ENCODE measurements at places on chromosomes 7 and 10.

GRCh38 chr10:76211691-76212090, 780.3 kb downstream of the LRMDA start:
- DNase-seq, result no peak

DNA sequence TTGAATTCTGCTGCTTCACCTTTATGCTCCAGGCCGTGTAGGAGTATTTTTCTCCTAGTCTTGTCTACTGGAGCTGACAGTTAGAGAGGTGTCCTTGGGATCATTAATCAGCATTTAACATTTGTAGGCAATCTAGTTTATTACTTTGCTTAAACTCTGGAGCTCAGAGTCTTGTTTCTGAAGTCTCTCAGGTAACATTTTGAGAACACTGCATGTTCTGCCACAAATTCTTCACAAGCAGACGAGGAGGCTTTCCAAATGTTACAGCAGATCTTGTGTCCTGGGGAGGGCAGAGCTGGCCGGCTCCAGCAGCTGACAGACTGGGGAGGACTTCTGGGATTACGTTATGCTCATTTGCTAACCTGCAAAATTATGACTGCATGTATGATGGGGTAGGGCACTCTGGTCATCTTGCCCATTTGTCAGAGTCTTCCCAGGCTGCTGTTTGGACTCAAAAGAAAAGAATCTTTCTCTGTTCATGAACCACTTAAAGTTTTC, 50.5 kb downstream of the GALNT17 start:
- DNase-seq, result no peak

- DNase-seq, result no peak
Measured at GRCh38 chr10:43237631-43238446, 29.0 kb downstream of the RASGEF1A start.

DNA sequence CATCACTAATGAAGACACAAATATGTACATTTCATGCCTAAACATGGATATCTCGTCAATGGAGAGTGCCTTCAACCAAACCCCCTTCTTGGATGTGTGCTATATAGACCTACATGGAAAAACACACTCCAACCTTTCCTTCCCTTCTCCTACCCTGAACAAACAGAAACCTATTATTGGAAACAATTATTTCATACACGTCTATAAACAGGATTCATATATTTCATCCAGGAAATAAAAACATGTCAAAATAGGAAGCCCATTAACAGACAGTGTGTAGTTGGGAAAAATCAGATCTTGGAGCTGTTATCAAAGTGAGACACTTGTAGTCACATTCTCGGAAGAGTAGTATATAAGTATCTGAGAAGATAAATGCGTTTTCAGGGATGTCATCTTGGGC, 81.1 kb downstream of the NRP1 start:
- no peak for DNase-seq

DNA sequence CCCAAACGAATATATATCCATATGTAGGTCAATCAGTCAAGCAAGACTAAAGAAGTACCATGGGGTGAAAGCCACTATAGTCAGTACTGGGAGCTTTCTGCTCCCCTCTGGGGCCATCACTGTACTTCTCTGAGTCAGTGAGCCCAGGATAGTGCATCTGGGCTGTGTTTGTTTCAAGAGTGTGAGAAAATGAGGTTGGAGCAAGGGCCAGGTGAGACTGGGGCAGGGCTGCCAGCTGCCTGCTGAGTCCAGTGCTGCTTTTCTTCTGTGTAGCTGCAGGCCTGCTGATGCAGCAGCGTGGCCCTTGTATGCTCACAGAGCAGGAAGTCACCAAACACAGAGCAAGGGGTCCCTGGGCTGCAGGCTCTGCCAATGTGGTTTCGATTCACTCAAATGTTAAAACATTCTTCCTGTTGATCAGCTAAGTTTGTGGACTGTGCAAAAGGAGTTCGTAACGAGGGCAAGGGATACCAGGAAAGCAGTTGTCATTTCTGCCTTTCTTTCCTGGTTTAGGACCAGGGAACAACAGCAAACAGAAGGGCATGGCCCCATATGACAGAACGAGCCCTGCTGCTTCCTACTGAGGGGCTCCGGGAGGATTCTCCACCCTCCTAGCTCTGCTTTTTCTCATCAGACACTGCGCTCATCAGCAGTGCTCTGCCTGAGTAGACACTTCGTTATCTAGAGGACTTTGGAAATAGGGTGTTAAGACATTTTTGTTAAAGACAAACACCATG, 65.4 kb upstream of the TNS3 start:
- DNase-seq, result no peak

DNA sequence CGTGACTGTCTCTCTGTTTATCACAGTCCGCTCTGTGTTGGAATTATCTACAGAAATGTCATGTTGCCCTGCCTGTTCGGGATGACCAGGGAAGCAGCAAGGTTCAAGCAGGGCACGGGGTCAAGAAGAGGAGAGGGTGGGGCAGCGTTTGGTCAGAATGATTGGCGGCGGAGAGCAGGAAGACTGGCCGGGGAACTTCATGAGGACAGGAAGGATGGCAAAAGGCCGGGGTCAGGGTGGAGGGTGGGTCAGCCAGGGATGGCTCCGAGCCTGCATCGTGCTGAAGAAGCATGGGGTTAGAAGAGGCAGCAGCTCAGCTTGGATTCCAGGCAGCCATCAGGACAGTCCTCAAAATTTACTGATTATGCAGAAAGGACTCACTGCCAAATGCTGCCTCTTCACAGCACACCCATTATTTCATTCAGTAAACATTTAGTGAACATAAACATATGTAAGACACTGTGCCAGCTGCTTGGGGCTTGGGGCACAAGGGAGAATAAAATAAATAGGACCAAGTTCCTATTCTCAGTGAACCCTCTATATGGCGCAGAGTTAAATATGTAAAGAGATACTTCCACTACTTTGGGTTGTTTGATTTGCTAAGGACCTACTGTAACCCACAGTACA, 42.8 kb downstream of the WNT2 start:
- no peak for DNase-seq

DNA sequence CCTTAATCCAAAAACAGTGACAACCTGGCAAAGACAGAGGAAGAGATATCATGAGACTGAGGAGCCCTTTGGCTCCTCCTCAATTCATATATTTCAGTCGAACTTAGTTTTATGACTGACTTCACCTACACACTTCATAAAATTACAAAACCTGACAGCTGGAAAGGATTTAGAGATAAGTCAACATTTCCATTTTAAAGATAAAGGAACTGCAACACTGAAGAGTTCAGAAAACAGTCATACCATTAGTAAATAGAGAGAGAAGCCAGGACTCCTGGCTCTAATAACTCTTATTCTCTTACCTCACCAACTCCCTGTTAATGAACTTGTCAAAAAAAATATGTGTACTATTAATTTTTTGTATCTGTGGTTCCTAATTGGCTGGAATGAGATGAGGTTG, 141.0 kb upstream of the COL1A2 start:
- no peak for DNase-seq

DNA sequence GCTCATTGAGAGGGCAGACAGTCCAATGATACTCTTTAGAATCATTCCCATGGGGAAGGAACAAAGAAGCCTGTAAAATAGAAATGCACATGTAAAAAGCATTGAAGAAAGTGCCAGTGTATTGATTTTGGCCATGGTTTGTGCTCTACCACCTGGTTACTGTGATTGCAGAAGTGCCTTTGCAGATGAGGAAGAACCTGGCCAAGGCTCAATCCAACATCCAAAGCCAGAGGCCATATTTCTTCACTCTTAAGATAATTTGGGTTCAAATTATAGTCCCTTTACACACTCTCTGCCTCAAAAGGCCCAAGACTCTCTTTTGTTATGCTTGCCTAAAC, 122.1 kb downstream of the EGFR start:
- no peak for DNase-seq

DNA sequence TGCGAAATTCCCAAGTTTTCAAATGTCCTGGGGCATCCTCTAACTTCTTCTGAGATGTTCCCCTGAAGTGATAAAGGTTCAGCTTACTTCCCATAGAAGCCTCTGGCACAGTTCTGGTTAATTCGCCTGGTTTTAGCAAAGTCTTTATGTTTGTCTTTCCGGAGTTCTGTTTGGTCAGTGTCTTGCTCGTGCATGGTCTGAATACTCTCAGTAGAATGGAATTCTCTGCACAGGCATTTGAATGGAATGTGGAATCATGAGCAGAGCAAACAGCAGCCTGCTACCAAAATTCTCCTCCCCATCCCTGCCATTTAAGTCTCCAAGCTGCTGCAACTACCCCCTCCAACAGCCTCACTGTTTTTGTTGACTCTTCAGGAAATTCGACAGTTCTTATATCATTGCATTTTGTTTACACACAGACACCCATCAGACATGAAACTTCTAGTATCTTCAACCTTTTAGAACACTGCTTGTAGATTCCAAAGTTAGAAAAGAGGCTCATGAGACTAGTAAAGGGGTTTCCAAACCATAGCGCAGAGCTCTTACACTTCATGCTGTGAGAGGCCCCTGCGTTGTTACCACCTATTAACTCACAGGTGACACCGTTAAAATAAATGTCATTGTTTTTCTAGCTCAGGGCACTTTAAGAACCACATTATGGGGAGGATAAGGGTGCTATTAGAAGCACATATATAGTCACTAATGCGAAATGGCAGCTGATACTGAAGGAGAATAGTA, 129.7 kb downstream of the PLCE1 start:
- DNase-seq, result peak; percentile 87

DNA sequence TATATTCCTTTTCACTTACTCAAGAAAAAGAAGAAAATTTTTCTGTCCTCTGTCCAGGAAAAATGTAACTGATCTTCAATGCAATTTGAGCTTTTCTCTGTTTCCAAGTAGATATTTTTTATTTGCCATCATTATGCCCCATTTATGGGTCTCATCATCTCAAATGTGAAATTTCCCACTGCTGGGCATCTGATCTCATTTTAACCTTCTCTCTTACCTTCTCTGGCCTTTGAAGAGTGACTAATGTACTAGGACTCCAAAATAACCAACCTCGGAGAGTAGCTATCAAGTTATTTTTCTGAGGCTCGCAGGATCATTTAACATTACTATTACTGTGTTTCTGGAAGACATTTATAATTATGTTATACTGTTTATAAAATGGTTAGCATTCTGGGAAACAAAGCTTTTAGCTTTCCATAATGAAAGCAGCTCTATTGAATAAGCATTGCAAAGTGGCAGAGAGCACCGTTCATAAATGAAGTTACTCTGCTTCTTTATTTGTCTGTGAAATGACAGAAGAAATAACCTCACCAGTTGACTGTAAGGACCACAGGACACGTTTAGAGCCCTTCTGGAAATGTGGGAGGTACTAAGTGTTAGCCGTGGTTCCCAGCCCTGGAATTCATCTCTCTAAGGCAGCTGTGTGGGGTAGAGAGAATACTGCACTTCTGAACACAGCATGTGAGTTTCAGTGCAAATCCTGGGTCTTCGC, 33.3 kb upstream of the NMT2 start:
- DNase-seq, result peak; percentile 45

DNA sequence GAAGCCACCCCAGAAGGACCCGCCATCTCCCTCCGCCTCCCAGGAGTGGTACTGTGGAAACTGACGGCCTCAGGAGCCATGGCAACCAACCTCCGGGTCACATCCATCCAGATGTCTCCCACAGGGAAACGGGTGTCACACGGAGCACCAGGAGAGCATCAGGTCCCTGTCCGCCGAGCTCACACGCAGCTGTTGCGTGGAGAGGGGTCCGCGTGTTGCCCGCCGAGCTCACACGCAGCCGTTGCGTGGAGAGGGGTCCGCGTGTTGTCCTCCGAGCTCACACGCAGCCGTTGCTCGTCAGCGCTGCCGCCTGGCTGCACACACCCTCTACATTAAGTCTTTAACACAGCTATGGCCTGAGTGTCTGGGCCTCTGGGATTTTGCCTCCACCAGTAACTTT, 311.1 kb upstream of the SHH start:
- DNase-seq, result no peak

DNA sequence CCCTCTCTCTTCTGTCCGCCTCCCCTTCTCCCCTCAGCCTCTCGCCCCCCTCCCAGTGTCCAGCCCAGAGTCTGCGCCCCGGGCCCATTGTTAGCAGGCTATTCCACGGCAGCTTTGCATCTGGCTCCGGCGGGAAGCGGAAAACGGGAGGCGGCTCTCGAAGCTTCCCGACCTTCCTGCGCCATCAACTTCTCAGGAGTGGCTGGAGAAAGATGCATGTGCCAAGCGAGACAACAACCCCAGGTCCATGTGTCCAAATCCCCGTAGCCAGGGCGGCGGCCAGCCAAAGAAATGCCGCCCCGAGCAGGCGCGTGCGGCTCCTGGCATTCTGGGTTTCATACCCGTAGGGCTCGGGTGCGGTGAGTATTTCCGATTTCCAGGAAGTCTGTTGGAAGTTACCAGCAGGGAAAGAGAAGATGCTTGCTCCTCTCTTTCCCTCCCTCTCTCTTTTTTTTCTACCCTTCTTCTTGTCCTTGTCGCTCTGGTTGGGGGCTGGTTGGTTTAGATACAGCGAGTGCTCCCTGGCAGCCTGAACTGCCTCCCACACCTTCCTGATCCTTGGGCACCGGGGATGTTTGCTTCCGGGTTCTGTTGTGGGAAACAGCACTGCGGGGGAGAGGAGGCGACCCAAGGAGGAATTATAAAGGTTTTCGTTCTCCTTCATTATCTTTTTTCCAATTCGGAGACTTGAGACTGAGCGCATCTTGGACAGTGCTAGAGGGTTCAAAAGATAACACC, 1.2 kb upstream of the HOXA2 start:
- DNase-seq, result no peak

GRCh38 chr10:93142534-93142933, 68.8 kb downstream of the CYP26A1 start:
- DNase-seq, result no peak

- DNase-seq, result peak; percentile 57
Measured at GRCh38 chr7:85890244-85890811, 703.5 kb upstream of the SEMA3D start.

Data from GM03348 (cell line).